ENCODE measurements at places on chromosomes 4 and X.

DNA sequence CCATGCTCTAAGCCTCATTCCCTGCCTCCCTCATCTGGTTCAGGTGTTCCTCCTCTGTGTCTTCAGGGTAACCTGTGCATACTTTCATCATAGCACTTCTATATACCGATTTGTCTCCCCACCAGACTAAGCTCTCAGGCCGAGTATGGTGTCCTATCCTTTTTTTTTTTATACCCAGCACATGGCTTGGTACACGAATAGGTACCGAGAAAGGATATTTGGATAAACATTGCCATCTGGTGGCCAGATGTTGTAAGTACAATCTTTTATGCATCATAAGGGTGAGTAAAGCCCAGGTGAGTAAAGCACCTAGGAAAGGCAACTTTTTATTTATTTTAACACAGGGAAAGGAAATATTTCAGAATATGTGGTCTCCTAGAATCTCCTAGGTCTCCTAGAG, 68.4 kb downstream of the MID2 start:
- peak; percentile 65 for DNase-seq

GRCh38 chrX:21740329-21741274, 17.3 kb downstream of the SMPX start:
- peak; percentile 65 for DNase-seq

DNA sequence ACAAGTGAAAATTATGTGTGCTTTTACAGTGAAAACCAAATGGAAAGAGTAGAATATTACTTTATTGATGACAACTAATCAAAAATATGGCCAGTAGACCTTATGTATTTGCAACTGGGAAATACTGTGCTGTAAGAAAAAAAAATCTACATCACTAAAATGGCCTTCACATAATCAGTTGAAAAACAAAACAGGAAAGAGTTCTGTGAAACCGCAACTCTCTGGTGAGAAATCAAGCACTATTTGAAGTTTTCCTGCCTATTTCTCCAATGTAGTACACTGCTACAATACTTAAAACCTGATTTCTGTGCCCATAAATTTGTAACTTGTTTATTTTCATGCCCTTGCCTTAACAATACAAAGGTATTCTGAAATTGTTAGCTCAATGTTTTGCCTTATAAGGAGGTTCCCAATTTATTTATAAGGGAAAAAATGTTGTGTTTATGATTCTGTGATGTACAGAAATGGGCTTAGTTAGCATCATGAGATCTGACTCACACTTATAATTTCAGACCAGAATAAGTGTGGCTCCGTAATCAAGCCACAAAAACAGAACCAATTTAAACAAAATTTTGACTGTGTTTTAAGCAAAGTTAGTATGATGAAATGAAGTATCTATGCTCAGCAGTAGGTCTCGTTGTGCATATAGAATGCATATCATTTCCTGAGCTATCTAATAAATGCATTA, 147.1 kb downstream of the FAT4 start:
- no peak for DNase-seq

- DNase-seq, result no peak
Measured at GRCh38 chr4:102420563-102421398, 75.5 kb upstream of the SLC39A8 start.

DNA sequence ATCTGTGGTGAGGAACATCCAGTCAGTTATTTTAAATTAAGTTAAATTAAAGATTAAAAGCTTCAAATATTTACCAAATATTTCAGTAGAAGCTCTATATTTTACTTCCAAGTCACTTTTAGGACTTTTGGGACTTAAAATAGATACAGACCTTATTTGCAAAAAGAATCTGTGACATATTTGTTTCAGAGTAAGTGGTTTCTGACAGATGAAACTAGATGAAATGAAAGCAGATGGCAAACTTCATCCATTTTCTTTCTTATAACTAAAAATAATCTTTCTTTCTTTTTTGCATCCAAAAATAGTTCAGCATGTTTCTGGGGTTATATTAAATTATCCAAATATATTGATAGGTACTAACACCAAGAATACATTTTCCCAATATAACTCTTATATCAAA, 6.6 kb upstream of the UTP3 start:
- DNase-seq, result no peak

- DNase-seq, result peak; percentile 70
Measured at GRCh38 chrX:33725535-33726210, 406.4 kb downstream of the FAM47A start.

- DNase-seq, result peak; percentile 35
Measured at GRCh38 chr4:186844059-186844681, 120.5 kb upstream of the FAT1 start.

- no peak for DNase-seq
Measured at GRCh38 chr4:1152290-1152689, 20.1 kb downstream of the SPON2 start.

- no peak for DNase-seq
Measured at GRCh38 chr4:176814770-176815169, 22.0 kb upstream of the VEGFC start.

GRCh38 chr4:83604321-83604720, 68.4 kb downstream of the GPAT3 start:
- no peak for DNase-seq

DNA sequence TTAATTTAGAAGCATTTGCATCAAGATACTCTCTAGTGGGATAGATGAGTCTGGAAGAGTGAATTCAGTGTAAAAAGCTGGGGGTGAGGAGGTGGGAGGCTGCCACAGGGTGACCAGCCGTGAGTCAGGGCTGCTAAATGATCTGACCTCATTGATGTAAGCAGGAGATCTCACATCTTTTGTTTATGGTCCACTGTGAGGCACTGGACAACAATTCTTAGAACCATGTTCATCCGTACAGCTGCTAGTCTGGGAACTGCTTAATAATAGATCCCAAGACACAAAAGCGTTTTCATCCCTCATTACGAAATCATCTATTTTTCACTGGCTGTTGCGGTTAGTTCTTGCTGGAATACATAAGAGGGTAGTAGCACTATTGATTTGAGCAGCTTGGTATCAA, 14.1 kb downstream of the KLF3 start:
- no peak for DNase-seq

- DNase-seq, result no peak
Measured at GRCh38 chrX:18426004-18426320, 554 bp downstream of the CDKL5 start.

DNA sequence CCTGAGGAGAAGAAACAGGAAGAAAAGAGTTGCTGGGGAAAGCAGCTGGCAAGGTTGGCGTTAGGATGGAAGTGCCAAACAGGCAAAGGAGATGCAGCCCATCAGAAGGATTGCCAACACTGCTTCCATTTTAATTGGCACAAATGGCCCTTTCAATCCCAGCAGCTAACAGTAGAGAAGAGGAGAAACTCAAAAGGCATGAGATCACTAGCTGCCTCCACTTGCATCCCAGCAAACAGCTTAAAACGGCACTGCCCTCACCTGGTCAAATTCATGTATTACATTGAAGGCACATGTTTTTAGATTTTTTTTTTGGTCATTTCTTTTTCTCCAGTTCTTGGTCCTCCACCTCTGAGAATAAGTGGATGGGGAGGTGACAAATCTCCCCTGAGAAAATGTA, 14.9 kb upstream of the LOC101059915 start:
- peak; percentile 55 for DNase-seq

DNA sequence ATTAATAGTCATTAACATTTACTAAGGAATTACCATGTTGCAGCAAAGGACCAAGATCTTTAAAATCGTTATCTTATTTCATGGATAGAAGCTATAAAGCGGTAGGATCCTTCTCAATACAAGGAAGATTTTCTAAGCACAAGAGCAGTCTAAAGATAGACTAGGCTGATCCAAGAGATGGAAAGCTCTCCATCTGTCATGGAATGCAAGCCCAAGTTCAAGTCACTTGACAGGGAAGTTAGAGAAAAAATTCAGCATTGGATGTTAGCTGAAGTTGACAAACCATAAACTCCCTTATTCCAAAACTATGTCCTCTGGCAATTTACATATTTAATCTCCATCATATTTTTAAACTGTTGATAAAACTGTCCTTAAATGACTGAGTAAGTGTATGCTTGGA, 177.7 kb downstream of the LDB2 start:
- no peak for DNase-seq

DNA sequence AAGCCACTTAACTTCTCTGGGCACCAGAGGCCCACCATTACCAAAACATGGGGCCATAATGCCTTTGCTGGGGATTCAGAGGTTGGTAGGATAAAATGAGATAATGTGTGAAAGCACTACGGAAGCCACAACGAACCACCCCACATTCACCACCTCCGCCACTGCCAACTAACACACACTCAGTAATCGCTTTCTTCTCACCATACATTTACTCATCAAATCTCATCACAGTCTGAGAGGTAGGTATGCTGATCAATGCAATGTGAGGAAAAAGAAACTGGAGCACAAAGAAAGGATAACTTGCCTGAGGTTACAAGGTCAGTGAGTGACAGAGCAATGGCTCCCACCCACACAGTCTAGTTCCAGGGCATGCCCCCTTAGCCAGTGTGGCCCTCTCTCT, 257.3 kb downstream of the NR3C2 start:
- no peak for DNase-seq

DNA sequence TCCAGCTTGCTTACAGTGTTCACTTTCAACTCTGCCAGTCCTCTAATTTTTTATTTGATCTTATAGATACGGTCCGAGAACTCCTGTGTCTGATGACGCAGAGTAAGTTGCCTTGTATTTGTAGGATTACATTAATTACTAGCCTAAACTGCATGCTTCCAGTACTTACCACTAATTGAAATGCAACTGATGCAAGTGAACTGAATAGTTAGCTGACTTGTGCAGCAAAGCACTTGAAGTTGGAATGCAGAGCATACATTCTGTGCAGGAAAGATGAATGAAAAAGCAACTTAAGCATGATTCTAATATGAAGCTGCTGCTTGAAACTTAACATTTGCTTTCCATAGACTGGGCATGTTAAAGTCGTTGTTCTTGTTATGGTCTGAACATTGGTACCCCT, 100.9 kb downstream of the LIMCH1 start:
- no peak for DNase-seq

DNA sequence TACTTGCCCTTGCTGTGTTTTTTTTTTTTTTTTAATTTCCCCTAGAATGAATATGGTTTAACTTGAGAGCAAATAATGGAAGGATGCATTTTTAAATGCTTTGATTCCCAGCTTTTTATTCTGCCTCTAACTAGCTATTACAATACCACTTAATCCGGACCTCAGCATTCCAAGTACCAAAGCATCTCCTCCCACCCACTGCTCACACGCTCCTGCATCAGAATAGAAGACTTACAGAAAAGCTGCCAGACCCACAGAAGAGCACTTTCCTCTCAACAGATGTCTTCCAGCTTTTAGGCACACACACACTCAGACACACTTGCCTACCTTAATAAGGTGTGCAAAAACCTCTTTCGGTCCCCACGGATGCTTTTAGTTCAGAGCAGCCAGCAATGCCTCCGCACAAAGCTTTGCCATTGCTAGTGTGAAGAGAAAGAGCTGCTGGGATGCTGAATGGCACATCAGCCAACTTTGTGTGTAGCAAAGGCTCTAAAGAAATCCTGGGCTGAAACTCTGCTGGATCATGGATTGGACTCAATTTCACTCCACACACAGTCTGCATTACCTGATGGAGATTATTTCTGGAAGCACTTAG, 1056.2 kb downstream of the DMD start:
- DNase-seq, result no peak

- no peak for DNase-seq
Measured at GRCh38 chr4:5928844-5929420, 36.0 kb upstream of the CRMP1 start.

DNA sequence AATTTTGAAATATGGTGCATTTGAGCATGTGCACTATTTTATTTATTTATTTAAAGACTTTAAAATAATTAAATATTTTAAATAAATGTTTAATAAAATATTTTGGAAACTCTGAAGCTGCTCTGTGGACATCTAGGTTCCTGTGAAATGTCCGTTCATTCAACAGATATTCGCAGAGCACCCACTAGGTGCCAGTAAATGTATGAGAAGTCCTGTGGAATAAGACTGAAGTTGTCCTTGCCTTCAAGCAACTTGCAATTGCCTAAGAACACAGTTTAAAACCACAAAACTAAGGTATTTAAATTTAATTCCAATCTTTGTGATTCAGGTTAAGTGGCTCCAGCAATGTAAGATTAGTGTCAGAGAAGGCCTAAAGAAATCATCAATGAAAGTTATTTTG, 306.7 kb downstream of the GBA3 start:
- peak; percentile 56 for DNase-seq

DNA sequence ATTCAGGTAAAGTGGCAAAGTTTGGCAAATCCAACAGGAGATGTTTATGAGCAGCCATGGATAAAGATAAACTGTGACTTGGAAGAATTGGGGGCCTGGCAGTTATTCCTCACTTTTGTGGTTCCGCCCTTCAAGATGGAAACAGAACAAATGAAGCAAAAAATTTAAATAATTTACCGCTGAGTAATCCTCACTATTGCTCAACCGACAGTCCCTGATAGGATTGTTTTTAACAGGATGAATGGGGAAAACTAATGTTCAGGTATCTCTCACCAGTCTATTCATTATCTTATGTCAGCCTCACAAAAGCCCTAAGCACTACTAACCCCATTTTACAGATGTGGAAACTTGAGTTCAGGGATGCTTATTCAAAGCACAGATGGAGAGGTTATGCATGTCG, 90.8 kb downstream of the FNIP2 start:
- no peak for DNase-seq

- no peak for DNase-seq
Measured at GRCh38 chrX:152136312-152136711, 2.1 kb downstream of the MAGEA10 start.

- no peak for DNase-seq
Measured at GRCh38 chr4:95531141-95531540, 17.6 kb downstream of the UNC5C start.
